NCI-H446 (cell line): ENCODE measurements at places on chromosomes 12 and 14.

GRCh38 chr12:48967991-48968390 is 3.5 kb downstream of the WNT10B start:
- DNase-seq = no peak

- peak; percentile 22 for DNase-seq
Observed at GRCh38 chr12:2183556-2184541, 131.1 kb downstream of the CACNA1C start.

- DNase-seq = no peak
Observed at GRCh38 chr14:86944434-86944833, 1048.5 kb downstream of the GALC start.

- peak; percentile 93 for DNase-seq
Observed at GRCh38 chr14:29805415-29806123, 122.1 kb downstream of the PRKD1 start.

GRCh38 chr12:114480337-114481199 is 74.6 kb upstream of the TBX5 start:
- no peak for DNase-seq

- DNase-seq = no peak
Observed at GRCh38 chr12:65881965-65882413, 57.7 kb downstream of the HMGA2 start.

GRCh38 chr12:8841778-8842177 is 19.4 kb downstream of the A2ML1 start:
- no peak for DNase-seq

DNA sequence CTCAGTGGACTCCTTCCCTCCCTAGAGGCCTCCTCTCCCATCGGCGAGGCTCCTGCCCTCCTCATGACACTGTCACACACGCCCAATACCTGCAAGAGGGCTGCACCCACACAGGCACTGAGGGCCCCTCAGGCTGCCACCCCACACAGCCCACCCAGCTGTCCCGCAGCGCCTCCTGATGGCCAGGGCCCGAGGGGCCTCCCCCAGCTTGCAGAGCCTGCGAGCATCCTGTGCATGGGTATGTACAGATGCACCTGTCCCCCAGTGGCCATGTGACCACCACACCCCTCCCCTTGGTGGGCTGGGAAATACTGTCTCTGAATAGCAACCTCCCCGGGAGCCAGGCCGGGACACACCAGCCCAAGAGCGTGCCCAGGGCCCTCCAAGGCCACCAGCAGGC is 19.0 kb upstream of the NUDT14 start:
- no peak for DNase-seq

GRCh38 chr12:2312175-2312574 is 259.4 kb downstream of the CACNA1C start:
- no peak for DNase-seq

DNA sequence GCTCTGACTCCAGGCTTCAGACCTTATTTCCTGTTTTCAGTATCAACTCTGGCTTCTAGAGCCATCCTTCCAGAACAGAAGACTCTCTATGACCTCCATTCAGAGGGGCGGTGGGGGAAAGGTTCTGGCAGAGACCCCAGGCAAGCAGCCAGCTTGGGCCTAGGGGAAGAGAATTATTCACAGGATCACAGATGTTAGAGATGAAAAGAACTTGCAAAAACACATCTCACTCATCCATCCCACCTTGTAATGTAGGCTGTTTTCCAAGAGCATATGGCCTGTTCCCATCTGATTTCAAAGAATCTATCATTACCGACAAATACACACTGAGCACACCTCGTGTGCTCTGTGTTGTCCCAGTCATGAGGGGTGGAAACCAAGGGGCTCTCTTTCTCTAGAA is 131.9 kb downstream of the GRIN2B start:
- DNase-seq = peak; percentile 57

- no peak for DNase-seq
Observed at GRCh38 chr14:103578401-103579075, 15.8 kb downstream of the COA8 start.

DNA sequence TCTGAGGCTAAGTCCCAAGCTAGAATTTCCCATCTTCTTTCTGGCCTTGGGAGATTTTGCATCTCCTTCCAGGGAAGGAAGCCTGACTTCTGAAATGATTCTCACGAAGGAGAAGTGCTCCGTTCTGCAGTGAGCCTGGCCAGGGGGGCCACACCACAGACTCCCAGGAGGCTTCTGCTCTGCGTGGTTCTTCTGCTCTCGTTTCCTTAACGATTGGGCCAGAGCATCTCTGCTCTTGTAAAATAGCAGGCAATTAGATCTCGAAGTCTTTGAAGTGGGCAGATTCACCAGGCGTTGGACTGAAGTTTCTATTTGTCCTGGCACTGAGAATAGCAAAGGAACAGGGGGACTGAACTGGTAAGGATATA is 6.7 kb upstream of the BATF start:
- no peak for DNase-seq

GRCh38 chr12:18752280-18752920 is 14.5 kb downstream of the CAPZA3 start:
- no peak for DNase-seq

GRCh38 chr12:64673490-64674169 is 63.3 kb downstream of the RASSF3 start:
- DNase-seq = peak; percentile 71

DNA sequence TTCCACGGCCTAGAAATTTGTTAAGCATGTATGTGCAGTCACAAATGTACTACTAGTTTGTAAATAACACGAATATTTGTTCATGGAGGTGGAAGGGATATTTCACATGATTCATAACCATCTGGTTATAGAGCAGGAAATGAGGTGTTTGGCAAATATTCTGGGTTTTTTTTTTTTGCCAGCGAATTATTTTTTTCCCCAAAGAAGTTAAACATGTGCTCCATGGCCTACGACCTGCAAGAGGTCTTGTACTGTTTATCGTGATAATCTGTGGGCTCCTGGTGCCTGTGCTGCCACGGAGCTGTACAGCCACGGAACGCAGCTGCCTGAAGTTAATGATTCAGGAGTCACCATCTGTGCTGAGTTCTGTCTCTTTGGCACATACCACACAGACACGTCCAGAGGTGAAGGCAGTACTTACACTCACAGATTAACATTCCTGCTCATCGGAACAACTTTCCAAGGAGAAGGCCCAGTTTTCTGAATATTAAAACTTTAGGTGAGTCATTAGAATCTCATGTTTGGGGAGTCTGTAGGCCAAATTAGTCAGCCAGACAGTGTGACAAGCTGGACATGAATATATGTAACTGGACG is 156.3 kb downstream of the TMX1 start:
- peak; percentile 56 for DNase-seq

DNA sequence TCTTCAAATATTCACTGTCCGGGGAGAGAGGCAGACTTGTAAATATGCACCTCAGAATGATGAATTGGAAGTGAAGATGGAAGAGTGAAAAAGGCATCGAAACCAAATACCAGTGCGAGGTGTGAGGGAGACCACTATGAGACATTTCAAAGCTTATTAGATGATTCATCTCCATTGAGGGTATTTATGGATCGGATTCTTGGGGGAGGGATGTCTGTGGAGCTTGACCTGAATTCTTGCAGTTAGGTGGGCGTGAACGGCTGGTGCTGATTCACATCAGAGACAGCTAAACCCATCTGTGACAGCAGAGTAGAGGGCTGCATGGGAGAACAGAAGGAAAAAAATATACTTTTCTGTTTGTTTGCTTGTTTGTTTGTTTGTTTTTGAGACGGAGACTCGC is 677.2 kb downstream of the AACS start:
- DNase-seq = no peak

DNA sequence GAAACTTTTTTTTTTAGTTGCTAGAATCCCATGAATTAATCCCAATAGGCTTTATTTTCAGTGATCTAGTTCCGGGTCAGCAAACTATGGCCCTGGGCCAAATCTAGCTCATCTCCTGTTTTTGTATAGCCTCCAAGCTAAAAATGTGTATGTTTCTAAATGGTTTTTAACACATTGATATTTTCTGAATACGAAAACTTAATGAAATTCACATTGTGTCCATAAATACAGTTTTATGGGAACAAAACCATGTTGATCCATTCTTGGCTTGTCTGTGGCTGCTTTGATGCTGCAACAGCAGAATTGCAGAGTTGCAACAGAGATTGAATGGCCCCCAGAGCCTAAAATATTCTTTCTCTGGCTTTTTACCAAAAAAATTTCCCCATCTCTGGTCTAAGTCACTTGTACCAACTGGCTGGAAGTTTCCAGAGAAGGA is 47.5 kb downstream of the ZNF664 start:
- no peak for DNase-seq

GRCh38 chr12:52228366-52228765 is 4.7 kb upstream of the KRT7 start:
- DNase-seq = no peak

DNA sequence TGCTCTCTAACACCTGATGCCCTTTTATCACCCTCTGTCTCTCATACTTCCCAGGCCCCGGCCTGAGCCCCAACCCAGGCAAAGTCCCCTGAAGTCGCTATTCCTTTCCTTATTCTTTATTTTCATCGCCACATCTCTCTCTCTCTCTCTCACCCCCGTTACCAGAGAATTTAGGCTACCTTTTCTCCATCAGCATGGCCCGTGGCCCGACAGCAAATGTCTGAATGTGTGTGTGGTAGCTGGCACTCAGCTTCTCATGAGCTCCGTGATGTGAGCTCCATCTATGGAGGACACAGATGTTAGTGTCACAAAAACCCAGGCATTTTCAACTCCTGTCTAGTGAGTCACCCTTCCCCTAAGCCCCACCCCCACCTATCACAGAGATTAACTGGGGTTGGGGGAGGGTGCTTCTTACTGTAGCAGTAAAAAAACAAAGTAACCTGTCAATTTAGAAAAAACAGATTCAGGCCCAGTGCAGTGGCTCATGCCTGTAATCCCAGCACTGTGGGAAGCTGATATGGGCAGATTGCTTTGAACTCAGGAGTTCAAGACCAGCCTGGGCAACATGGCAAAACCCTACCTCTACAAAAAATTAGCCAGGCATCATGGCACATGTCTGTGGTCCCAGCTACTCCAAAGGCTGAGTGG is 53.8 kb downstream of the VCPKMT start:
- no peak for DNase-seq

- DNase-seq = no peak
Observed at GRCh38 chr12:56682323-56682722, 5.8 kb downstream of the PTGES3 start.

- DNase-seq = no peak
Observed at GRCh38 chr12:19196959-19197630, 67.6 kb downstream of the PLEKHA5 start.

- no peak for DNase-seq
Observed at GRCh38 chr12:39671898-39672875, 52.6 kb upstream of the ABCD2 start.

DNA sequence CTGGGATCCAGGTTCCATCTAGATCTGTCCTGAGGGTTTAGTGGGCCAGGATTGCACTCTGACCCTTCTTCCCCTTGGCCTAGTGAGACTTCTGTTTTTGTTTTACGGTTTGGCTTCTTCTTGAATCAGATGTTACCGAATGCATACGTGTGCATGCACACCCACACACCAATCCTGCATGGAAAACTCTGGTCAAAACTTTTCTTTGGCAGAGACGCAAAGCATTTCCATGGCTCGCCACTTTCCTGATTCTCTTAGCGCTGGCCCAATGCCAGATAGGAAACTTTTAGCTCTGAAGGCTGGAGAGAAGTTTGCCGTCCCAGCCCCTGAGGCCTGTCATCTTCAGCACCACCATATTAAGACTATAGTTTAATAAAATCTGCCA is 67.4 kb upstream of the ACTN1 start:
- peak; percentile 17 for DNase-seq

DNA sequence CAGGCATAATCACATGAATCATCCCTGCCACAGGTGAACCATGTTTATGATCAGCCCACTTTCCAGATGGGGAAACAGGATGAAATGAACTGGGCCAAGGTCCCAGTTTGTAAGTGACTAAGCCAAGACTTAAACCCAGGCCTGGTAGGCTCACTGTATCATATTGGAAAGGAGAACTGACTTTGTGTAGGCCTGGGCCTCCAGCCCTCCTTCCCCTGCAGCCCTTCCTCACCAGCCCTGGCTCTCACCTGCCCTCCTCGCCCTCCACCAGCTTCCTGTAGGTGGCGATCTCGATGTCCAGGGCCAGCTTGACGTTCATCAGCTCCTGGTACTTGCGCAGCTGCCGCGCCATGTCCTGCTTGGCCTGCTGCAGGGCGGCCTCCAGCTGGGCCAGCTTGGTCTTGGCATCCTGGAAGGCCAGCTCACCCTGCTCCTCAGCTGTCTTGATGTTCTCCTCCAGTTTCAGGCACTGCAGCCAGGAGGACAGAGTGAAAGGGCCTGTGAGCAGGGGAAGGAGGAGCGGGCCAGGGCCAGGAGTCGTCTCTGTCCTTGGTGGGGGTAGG is 19.8 kb downstream of the KRT80 start:
- peak; percentile 72 for DNase-seq

DNA sequence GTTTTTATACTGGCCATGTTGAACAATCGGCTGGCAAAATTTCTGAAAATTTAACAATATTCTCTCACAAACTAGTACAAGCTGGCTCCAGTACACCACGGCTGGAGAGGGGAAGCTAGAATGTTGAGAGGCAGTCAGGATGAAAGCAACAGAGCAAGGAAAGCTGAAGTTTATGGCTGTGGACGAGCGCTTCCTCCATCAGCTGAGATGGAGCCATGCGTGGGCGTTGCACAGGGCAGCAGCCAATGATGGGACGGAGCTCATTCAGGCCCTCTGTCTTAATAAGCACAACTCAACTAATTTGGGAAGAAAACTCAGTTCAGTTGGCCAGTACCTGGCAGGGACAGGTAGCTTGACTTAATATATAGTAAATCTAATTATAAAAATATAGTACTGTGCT is 14.1 kb upstream of the DCP1B start:
- DNase-seq = no peak

- DNase-seq = no peak
Observed at GRCh38 chr12:123367511-123367910, 2.9 kb upstream of the SBNO1 start.

GRCh38 chr14:54646626-54647025 is 79.7 kb downstream of the SAMD4A start:
- no peak for DNase-seq

DNA sequence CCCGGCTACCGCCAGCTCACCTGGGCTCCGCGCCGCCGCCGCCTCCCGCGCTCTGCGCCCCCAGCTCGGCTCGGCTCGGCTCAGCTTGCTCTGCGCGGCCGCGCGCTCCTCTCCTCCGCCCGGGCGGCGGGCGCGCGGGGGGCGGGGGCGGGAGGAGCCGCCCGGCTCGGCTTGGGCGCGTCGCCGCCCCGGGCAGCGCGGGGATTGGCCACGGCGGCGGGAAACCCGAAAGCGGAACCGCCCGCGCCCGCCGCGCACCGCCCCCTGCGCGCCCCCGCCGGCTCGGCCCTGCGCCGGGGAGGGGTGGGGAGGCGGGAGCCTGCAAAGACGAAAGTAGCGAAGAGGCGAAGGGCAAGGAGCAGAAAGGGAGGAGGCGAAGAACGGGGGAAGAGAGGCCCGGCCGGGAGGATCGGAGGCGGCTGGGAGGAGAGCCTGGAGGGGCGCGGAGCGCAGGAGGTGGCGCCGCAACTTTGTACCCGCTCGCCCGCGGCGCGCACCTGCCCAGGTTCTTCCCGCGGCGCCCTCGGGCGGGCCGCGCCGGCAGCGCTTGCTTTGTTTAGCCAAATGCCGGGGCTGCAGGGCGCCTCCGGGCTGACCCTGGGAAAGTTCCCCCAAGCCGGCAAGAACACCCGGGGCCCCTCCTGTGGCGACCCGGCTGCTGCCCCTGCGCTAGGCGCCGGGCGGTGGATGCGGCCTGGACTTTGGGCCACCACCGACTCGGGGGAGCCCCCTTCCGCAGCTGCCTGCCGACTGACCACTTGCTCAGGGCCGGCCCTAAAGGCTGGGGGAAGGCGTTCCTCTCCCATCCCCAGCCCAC is at the start of gene CAMKK2:
Gene CAMKK2 (minus strand): TSS at position 92 of the 817 bp plus-strand sequence. CDS start 22,183 bp downstream, outside the sequence.
- peak; percentile 88 for DNase-seq
